IMR-90 (cell line): ENCODE measurements at places on chromosomes 7 and 10. TPM values are rescaled to one million over a fixed set of nuclear protein-coding genes. Genes with fewer than 3 reads are reported as not detected.

Gene GRID2IP
- not detected in 2 replicates for total RNA-seq

DNA sequence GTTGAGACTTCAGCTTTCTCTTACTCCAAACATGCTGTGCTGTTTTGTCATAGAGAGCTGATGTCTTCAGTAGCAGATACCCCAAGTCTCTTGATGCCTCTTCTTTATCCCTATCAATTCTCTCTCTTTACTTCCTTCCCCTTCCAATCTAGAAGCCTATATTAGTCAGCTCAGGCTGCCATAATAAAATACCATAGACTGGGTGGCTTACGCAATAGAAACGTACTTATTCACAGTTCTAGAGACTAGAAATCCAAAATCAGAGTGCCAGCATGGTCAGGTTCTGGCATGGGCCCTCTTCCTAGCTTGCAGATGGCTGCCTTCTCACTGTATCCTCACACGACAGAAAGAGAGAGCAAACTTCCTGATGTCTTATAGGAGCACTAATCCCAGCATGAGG lies 9.0 kb upstream of the GARS1 start:
- H3K4me3 ChIP-seq, result no peak overlapping the region
- no peaks in the 10 kb centered on the region for H3K4me1 ChIP-seq
- H3K27me3 ChIP-seq, result no peaks in the 10 kb centered on the region
- DNase-seq, result peak; percentile 8

DNA sequence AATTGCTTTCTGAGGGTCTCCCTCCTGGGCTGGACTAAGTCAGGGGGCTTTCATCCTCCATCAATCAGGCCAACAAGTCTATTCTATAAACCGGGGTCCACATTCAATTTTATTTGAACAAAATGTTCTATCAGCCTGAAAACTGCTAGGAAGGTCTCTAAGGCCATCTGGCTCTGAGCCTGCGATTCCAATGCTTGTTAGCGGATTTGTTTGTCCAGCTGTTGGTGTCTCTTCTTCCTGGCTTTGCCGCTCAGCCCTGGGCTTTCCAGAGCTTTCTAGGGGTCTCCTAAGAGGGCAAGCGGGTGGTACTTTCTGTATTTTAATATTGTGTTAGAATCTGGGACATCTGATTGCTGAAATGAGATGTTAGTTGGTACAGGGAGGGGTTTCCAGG lies 136.7 kb downstream of the VIPR2 start:
- H3K27ac ChIP-seq, result no peak overlapping the region
- H3K4me1 ChIP-seq, result peaks cover 5% of the 10 kb centered on the region; the same call in 1 of the 2 replicates
- DNase-seq, result no peak
- no peaks in the 10 kb centered on the region for H3K27me3 ChIP-seq

DNA sequence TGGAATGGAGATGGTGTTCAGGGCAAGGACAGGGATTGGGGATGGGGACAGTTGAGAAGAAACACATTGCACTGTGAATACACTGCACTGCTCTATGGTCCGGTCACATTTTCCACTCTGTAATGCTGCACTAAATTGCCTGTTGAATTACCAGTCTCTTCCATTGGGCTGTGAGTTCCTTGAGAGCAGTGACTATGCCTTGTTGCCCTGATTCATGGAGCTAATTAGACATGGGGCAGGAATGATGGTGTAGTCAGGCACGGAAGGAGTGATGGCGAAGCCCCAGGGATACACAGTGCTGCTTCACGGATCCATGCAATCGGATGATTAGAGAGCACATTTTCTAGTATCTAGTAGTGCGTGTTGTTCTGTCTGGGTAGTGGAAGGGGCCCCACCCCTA lies 25.4 kb upstream of the GPAM start:
- H3K27ac ChIP-seq, result no peak overlapping the region
- no peaks in the 10 kb centered on the region; the same call in none of the 2 replicates for H3K4me1 ChIP-seq
- no peaks in the 10 kb centered on the region; the same call in none of the 2 replicates for H3K27me3 ChIP-seq
- no peak for DNase-seq
- no peak overlapping the region for H3K4me3 ChIP-seq
- no peaks in the 10 kb centered on the region for H3K36me3 ChIP-seq

DNA sequence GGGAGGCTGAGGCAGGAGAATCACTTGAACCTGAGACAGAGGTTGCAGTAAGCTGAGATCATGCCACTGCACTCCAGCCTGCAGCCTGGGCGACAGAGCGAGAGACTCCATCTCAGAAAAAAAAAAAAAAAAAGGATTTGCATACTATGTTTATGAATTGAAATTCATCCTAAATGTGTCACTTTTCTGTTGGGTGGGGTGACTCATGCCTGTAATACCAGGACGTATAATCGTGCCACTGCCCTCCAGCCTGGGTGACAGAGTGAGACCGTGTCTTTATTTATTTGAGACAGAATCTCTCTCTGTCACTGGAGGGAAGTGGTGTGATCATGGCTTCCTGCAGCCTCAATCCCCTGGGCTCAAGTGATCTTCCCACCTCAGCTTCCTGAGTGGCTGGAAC lies 5.8 kb downstream of the ZNF212 start:
- H3K4me3 ChIP-seq, result no peak overlapping the region
- H3K4me1 ChIP-seq, result peaks cover 10% of the 10 kb centered on the region
- peak; percentile 62 for DNase-seq
- no peaks in the 10 kb centered on the region; the same call in 1 of the 2 replicates for H3K36me3 ChIP-seq

- peak; percentile 84 for DNase-seq
- H3K4me1 ChIP-seq, result peaks cover 5% of the 10 kb centered on the region
- H3K27ac ChIP-seq, result no peak overlapping the region
- no peaks in the 10 kb centered on the region for H3K27me3 ChIP-seq
- no peaks in the 10 kb centered on the region for H3K36me3 ChIP-seq
These were observed 118.7 kb downstream of the PARD3 start for GRCh38 chr10:34696423-34696822.

DNA sequence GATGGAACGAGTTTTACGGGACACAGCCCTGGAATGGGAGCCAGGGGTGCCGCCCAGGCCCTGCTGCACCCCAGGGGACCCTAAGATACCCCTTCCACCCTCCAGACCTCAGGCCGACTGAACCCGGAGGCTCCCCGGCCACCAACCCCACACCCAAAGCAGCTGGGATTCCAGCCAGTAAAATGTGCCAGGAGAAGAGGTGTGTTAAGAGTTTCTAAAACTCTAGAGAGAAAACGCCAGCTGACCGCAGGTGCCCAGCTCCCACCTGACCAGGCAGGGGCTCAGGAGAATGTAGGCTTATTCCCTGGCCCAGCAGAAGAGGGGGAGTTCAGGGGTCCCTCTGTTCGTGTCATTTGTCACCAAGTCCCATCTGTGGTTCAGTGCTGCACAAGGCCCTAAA lies 17.5 kb downstream of the NUDT1 start:
- peaks cover 33% of the 10 kb centered on the region for H3K36me3 ChIP-seq
- no peak overlapping the region for H3K27ac ChIP-seq
- H3K4me1 ChIP-seq, result no peaks in the 10 kb centered on the region
- no peaks in the 10 kb centered on the region for H3K27me3 ChIP-seq

GRCh38 chr7:151852486-151853396 lies 24.2 kb downstream of the PRKAG2 start:
- peaks cover 29% of the 10 kb centered on the region for H3K27me3 ChIP-seq
- H3K27ac ChIP-seq, result no peak overlapping the region
- no peaks in the 10 kb centered on the region for H3K36me3 ChIP-seq
- no peaks in the 10 kb centered on the region for H3K4me1 ChIP-seq
- no peak for DNase-seq

DNA sequence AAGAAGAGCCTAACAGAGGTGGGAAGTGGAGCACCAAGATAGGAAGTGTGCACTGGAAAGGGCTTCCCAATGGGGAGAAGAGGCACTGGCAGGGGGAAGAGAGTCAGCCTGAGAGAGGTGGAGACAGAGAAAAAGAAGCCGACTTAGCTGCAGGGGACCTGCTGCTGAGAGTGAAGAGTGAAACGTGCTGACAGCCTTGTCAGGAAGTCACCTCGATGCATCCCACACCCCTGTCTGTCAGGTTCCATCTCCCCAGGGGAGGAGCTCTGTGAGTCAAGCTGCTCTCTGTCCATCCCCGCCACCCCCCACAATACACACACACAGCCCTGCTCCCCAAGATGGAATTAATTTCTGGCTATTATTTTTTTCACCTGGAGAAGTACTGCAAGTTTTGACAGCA lies 14.0 kb downstream of the KAZALD1 start:
- H3K4me1 ChIP-seq, result no peaks in the 10 kb centered on the region
- peaks cover 60% of the 10 kb centered on the region for H3K27me3 ChIP-seq
- H3K27ac ChIP-seq, result no peak overlapping the region
- H3K36me3 ChIP-seq, result no peaks in the 10 kb centered on the region

DNA sequence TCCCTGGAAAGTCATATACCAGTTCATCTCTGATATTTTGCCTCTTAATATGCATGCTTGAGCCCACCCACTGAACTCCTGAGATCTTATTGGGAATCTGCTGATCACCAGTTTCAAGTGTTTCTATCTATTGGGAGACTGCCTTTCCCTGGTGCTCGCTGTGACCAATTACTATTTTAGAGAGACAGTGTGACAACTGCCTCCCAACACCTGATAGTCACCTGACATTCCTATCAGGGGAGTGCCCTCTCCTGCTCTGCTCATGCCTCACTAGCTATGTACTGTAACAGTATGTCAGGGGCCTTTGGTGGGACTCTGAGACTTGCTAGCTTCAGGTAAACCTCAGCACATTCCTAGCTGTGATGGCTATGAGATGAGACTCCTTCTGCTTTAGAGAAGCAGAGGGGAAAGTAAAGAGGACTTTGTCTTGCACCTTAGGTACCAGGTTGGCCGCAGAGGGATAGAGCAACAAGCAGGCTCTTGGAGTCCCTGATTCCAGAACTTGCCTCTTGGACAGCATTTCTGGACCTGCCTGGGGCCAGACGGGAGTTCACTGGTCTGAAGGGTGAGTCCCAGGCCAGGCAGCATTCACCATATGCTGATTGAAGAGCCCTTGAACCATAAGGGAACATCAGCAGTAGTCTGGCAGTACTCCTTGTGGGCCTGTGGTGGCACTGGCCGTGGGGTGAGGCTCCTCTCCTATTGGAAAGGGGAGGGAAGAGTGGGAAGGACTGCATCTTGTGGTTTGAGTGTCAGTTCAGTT lies 34.4 kb upstream of the ARHGAP12 start:
- no peaks in the 10 kb centered on the region for H3K27me3 ChIP-seq
- H3K27ac ChIP-seq, result no peak overlapping the region
- H3K4me1 ChIP-seq, result no peaks in the 10 kb centered on the region
- H3K36me3 ChIP-seq, result no peaks in the 10 kb centered on the region
- no peak for DNase-seq

GRCh38 chr7:23404546-23405239 lies 65.6 kb downstream of the IGF2BP3 start:
- DNase-seq, result no peak
- H3K27me3 ChIP-seq, result no peaks in the 10 kb centered on the region
- no peaks in the 10 kb centered on the region for H3K4me1 ChIP-seq
- no peak overlapping the region for H3K27ac ChIP-seq
- H3K36me3 ChIP-seq, result peaks cover 12% of the 10 kb centered on the region
- no peak overlapping the region for H3K4me3 ChIP-seq
